ENCODE measurements at places on chromosomes 1 and 21. TPM values are rescaled to one million over a fixed set of nuclear protein-coding genes. Genes with fewer than 3 reads are reported as not detected.

GRCh38 chr21:25409978-25410377 lies 197.3 kb downstream of the MRPL39 start:
- H3K4me1 ChIP-seq = no peaks in the 10 kb centered on the region
- no peak for DNase-seq
- H3K4me3 ChIP-seq = no peak overlapping the region
- no peak overlapping the region for H3K27ac ChIP-seq
- H3K27me3 ChIP-seq = no peaks in the 10 kb centered on the region

PRR9 gene
- total RNA-seq = not detected

ANGPTL1 gene
- not detected for total RNA-seq

DNA sequence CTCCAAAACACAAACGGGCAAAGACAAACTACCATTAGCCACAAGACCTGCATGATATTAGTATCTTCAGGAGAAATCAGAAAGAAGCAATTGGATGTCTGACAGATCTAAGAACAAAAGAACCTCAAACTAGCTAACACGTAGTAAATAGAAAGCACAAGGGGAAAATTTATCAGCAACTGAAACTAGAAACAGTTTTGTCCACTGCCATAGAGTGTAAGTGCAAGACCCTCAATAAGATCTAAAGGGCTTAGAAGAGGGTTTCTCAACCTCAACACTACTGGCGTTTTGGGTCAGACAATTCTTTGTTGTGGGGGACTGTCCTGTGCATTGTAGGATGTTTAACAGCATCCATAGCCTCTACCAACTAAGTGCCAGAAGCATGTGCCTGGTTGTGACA lies 54.0 kb downstream of the KLHL20 start:
- no peaks in the 10 kb centered on the region for H3K4me1 ChIP-seq
- no peak overlapping the region for H3K4me3 ChIP-seq
- H3K36me3 ChIP-seq = no peaks in the 10 kb centered on the region
- H3K27ac ChIP-seq = no peak overlapping the region
- no peak for DNase-seq

DNA sequence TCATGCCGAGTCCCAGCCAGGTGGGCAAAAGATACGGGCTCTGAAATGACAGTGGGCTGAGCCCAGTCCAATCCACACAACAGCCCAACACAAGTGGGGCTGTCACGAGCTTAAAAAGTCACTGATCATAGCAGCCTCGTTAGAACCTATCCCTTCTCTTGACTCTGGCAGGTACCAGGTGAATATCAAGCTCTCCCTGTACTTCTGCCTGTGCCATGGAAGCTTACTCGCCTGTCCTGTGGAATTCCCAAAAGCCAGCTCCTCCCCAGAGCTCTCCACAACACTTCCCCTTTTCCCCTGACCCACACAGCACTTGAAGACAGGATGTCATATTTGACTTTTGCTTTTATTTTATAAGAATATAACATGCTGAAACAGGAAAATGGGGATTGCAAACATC lies 5.9 kb downstream of the RGS16 start:
- H3K4me1 ChIP-seq = peaks cover 10% of the 10 kb centered on the region
- H3K4me3 ChIP-seq = no peak overlapping the region
- H3K36me3 ChIP-seq = no peaks in the 10 kb centered on the region
- no peaks in the 10 kb centered on the region for H3K27me3 ChIP-seq
- H3K27ac ChIP-seq = no peak overlapping the region

DNA sequence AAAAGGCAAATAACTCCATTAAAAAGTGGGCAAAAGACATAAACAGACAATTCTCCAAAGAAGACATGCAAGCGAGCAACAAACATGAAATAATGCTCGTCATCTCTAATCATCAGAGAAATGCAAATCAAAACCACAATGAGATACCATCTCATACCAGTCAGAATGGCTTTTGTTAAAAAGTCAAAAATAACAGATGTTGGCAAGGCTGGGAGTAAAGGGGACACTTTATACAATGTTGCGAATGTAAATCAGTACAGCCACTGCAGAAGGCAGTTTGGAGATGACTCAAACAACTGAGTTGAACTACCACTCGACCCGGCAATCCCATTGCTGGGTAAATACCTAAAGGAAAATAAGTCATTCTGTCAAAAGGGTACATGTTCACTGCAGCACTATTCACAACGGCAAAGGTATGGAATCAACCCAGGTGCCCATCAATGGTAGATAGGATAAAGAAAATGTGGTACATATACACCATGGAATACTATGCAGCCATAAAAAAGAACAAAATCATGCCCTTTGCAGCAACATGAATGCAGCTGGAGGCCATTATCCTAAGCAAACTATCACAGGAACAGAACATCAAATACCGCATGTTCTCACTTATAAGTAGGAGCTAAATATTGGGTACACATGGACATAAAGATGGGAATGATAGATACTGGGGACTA lies 25.9 kb downstream of the TSPAN2 start:
- no peak for DNase-seq
- no peaks in the 10 kb centered on the region for H3K27me3 ChIP-seq
- H3K36me3 ChIP-seq = no peaks in the 10 kb centered on the region
- H3K4me3 ChIP-seq = peak overlapping the region; percentile 42
- H3K4me1 ChIP-seq = peaks cover 37% of the 10 kb centered on the region
- H3K27ac ChIP-seq = peak overlapping the region; percentile 94

DNA sequence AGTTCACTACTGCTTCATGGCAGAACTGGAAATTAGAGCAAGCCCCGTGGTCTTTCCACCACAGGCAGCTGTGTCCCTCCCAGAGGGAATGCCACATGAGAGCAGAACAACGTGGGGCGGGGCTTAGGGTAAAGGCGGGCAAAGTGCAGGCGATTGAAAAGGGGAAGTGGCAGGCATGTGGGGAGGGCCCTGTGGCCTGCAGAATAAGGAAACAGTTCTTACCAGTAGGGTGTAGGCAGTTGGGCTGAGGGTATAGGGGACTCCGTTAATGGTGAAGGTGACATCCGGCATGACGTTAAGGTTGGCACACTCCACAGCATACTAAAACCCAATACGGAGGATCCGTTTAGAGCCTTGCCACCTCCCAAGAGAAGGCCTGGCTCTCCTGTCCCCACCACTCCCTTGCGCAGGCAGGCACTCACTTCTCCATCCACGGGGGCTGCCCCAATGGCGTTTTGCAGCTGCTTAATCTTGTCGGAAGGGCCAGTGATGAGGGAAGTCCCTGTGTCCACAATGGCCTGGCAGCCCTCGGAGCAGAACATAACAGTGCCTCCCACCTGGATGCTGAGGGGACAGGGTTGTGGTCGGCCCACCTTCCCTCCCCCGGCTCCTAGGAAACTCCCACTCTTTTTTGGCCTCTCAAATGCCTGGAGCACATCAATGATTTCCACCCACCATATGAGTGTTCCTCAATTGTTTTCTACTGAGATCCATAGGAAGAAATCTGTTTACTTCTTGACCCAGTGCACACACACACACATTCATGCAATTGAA lies 9.1 kb upstream of the RAB7B start:
- no peak for DNase-seq
- H3K36me3 ChIP-seq = no peaks in the 10 kb centered on the region
- H3K4me3 ChIP-seq = no peak overlapping the region
- H3K4me1 ChIP-seq = no peaks in the 10 kb centered on the region

- H3K4me1 ChIP-seq = no peaks in the 10 kb centered on the region
- H3K36me3 ChIP-seq = no peaks in the 10 kb centered on the region
- H3K27me3 ChIP-seq = no peaks in the 10 kb centered on the region
- H3K27ac ChIP-seq = no peak overlapping the region
Measured at GRCh38 chr1:29984166-29984861, 739.1 kb downstream of the MATN1 start.

SH2D5 gene
- total RNA-seq = 0.24 TPM

GRCh38 chr1:184567637-184568036 lies 180.8 kb downstream of the C1orf21 start:
- H3K4me1 ChIP-seq = no peaks in the 10 kb centered on the region
- H3K27me3 ChIP-seq = no peaks in the 10 kb centered on the region
- no peak overlapping the region for H3K27ac ChIP-seq
- no peak for DNase-seq

DNA sequence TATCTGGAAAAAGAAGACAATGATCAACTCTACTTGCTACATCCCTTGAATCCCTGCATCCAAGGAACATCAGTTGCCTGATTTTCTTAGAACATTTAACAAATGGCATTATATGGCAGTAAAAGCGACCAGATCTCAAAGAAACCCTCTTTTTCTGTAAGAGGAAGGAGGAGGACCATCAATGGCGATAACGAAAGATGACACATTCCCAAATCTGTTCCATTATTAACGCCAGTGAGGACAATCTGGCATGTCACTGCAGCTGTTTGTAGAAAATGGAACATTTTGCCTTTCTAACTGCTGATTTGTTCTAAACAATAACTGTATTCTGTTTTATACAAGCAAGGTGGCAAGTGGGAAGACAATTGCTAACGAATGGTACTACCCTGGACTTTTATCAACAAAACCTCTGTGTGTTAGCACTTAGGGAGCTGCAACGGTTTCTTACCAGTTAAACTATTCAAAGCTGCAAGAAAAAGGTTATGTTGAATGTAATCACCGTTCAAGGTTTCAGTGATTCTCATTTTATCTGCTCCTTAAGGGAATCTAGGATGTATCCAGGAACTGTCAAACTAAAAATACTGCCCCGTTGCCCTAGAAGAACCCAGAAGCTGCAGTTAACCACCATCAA lies 251.9 kb downstream of the SDCCAG8 start:
- H3K4me1 ChIP-seq = peaks cover 28% of the 10 kb centered on the region
- no peak overlapping the region for H3K27ac ChIP-seq
- H3K36me3 ChIP-seq = no peaks in the 10 kb centered on the region
- H3K27me3 ChIP-seq = no peaks in the 10 kb centered on the region
- DNase-seq = no peak

CTTNBP2NL gene
- total RNA-seq = 2.5 TPM

DNA sequence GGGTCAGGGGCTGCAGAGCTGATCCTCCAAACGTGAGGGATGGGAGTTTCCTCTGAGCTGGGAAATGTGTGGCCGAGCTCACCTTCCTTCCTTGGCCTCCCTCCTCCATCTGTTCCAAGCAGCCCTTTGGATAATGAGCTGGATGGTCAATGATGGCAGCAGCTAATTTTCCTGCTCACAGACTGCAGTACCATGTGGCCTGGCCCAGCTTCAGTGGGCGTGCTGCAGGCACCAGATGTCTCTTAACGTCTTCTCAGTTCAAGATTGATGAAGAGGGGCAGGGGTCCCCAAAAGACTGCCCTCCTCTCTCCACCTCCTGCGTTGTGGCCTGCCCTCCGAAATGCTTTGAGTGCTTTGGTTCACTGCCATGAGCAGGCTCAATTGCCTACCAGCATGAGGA lies 86.0 kb downstream of the UBIAD1 start:
- H3K27me3 ChIP-seq = peaks cover 6% of the 10 kb centered on the region
- no peak overlapping the region for H3K4me3 ChIP-seq
- H3K36me3 ChIP-seq = no peaks in the 10 kb centered on the region
- no peak for DNase-seq

DNA sequence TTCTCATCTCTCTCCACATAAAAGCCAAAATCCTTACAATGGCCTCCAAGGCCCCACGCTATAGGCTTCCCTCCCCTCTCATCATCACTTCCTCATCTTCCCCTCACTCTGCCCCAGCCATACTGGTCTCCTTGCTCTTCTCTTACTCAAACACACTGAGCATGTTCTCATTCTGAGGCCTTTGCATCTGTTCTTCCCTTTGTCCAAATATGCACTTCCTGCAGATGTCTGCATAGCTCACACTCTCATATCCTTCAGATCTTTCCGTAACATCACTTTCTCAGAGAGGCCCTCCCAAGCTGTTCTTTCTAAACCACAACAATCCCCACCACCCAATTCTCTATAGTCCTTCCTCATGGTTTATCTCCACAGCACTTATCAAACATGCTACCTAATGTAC lies 284.1 kb downstream of the HHIPL2 start:
- no peaks in the 10 kb centered on the region for H3K27me3 ChIP-seq
- H3K27ac ChIP-seq = no peak overlapping the region
- no peak overlapping the region for H3K4me3 ChIP-seq
- no peak for DNase-seq
- no peaks in the 10 kb centered on the region for H3K36me3 ChIP-seq

- no peak overlapping the region for H3K4me3 ChIP-seq
- H3K4me1 ChIP-seq = no peaks in the 10 kb centered on the region
- H3K27ac ChIP-seq = no peak overlapping the region
- DNase-seq = no peak
- H3K36me3 ChIP-seq = no peaks in the 10 kb centered on the region
Measured at GRCh38 chr1:189847613-189848012, 630.1 kb downstream of the BRINP3 start.

FAM78B gene
- 0.22 TPM for total RNA-seq

AVPR1B gene
- total RNA-seq = not detected

DNA sequence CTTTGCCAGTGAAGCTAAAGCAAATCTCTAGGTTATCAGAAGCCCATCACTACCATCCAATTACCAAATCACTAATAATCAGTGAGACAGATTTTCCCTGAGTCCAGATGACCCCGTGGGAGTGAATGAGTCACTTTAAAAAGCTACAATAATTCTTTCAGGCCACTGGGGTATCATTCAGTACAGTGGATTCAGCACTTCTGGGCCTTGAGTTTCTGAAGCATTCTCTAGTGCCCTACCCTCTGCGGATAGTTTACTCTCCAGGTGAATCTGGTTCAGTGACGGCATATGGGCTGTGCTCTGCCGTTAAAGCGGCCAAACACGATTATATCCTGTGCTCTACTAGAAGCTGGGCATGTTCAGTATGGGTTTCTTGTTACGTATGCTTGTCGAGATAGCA lies 26.1 kb downstream of the NR5A2 start:
- H3K36me3 ChIP-seq = no peaks in the 10 kb centered on the region
- no peak for DNase-seq
- no peaks in the 10 kb centered on the region for H3K27me3 ChIP-seq

GRCh38 chr1:109718495-109718894 lies 6.4 kb downstream of the GSTM5 start:
- no peak overlapping the region for H3K4me3 ChIP-seq
- H3K27me3 ChIP-seq = no peaks in the 10 kb centered on the region
- no peak overlapping the region for H3K27ac ChIP-seq
- H3K36me3 ChIP-seq = no peaks in the 10 kb centered on the region

BMP8B gene
- total RNA-seq = 1.2 TPM

GRCh38 chr1:26597629-26598039 lies 68.1 kb downstream of the RPS6KA1 start:
- H3K36me3 ChIP-seq = no peaks in the 10 kb centered on the region
- peaks cover 6% of the 10 kb centered on the region for H3K4me1 ChIP-seq
- peak; percentile 48 for DNase-seq
- H3K4me3 ChIP-seq = no peak overlapping the region

GRCh38 chr1:21331752-21332478 lies 41.7 kb upstream of the ECE1 start:
- no peak overlapping the region for H3K27ac ChIP-seq
- H3K36me3 ChIP-seq = no peaks in the 10 kb centered on the region
- H3K27me3 ChIP-seq = no peaks in the 10 kb centered on the region

DNA sequence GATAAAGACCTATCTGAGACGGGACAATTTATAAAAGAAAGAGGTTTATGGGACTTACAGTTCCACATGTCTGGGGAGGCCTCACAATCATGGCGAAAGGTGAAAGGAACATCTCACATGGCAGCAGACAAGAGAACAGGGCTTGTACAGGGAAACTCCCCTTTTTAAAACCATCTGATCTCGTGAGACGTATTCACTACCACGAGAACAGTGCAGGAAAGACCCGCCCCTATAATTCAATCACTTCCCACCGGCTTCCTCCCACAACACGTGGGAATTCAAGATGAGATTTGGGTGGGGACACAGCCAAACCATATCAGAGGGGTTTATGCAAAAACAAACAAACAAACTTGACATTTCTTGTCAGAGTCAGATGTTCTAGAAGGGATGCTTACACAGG lies 89.7 kb downstream of the PLPP3 start:
- no peaks in the 10 kb centered on the region for H3K36me3 ChIP-seq
- no peak for DNase-seq
- no peak overlapping the region for H3K27ac ChIP-seq
- no peaks in the 10 kb centered on the region for H3K4me1 ChIP-seq
- no peak overlapping the region for H3K4me3 ChIP-seq

- DNase-seq = no peak
- H3K27me3 ChIP-seq = no peaks in the 10 kb centered on the region
- no peaks in the 10 kb centered on the region for H3K36me3 ChIP-seq
- no peak overlapping the region for H3K27ac ChIP-seq
- H3K4me3 ChIP-seq = no peak overlapping the region
Measured at GRCh38 chr1:231107600-231108326, 54.1 kb upstream of the TRIM67 start.
